ENCODE measurements at places on chromosomes 7 and 10. TPM values are rescaled to one million over a fixed set of nuclear protein-coding genes. Genes with fewer than 3 reads are reported as not detected.

Gene CPA2
- not detected for total RNA-seq

Gene ZKSCAN1
- total RNA-seq, result 33.1 TPM

Gene GRM8
- total RNA-seq, result not detected

Gene MOGAT3
- total RNA-seq, result not detected

Gene RBP3
- total RNA-seq, result under 0.01 TPM

Gene SUGCT
- total RNA-seq, result 55.2 TPM

Gene PSMC2
- total RNA-seq, result 191 TPM

Gene BZW2
- 28.5 TPM for total RNA-seq

Gene AGAP4
- 2.5 TPM for total RNA-seq

Gene CLRN3
- not detected for total RNA-seq
